ENCODE measurements at places on chromosomes 5 and 9. TPM values are rescaled to one million over a fixed set of nuclear protein-coding genes. Genes with fewer than 3 reads are reported as not detected.
A peak's percentile ranks its signal among the peaks of the same experiment; 100 is the strongest.

SHISAL2B gene
- total RNA-seq, result not detected

GRCh38 chr5:142684508-142685041 lies 1.3 kb downstream of the FGF1 start:
- DNase-seq, result no peak
- H3K4me1 ChIP-seq, result peaks cover 3% of the 10 kb centered on the region
- H3K36me3 ChIP-seq, result no peaks in the 10 kb centered on the region
- H3K27ac ChIP-seq, result peak overlapping the region; percentile 78
- no peaks in the 10 kb centered on the region for H3K27me3 ChIP-seq

- no peaks in the 10 kb centered on the region for H3K36me3 ChIP-seq
- H3K27me3 ChIP-seq, result no peaks in the 10 kb centered on the region
- no peak for DNase-seq
- peaks cover 4% of the 10 kb centered on the region for H3K4me1 ChIP-seq
- H3K4me3 ChIP-seq, result no peak overlapping the region
- H3K27ac ChIP-seq, result no peak overlapping the region
Measured at GRCh38 chr9:93161786-93162562, 22.0 kb upstream of the WNK2 start.

ANKRD34B gene
- total RNA-seq, result not detected

GRCh38 chr9:121561385-121562222 lies 62.0 kb upstream of the GGTA1 start:
- DNase-seq, result no peak
- no peak overlapping the region for H3K27ac ChIP-seq
- H3K36me3 ChIP-seq, result no peaks in the 10 kb centered on the region
- H3K4me1 ChIP-seq, result peaks cover 28% of the 10 kb centered on the region
- H3K4me3 ChIP-seq, result no peak overlapping the region
- no peaks in the 10 kb centered on the region for H3K27me3 ChIP-seq

CTXN3 gene
- not detected for total RNA-seq

CRAT gene
- total RNA-seq, result 110 TPM

- peaks cover 8% of the 10 kb centered on the region for H3K36me3 ChIP-seq
- no peaks in the 10 kb centered on the region for H3K27me3 ChIP-seq
- H3K27ac ChIP-seq, result no peak overlapping the region
- H3K4me1 ChIP-seq, result peaks cover 35% of the 10 kb centered on the region
- DNase-seq, result no peak
Measured at GRCh38 chr9:127931092-127931881, 710 bp upstream of the PIP5KL1 start.

DNA sequence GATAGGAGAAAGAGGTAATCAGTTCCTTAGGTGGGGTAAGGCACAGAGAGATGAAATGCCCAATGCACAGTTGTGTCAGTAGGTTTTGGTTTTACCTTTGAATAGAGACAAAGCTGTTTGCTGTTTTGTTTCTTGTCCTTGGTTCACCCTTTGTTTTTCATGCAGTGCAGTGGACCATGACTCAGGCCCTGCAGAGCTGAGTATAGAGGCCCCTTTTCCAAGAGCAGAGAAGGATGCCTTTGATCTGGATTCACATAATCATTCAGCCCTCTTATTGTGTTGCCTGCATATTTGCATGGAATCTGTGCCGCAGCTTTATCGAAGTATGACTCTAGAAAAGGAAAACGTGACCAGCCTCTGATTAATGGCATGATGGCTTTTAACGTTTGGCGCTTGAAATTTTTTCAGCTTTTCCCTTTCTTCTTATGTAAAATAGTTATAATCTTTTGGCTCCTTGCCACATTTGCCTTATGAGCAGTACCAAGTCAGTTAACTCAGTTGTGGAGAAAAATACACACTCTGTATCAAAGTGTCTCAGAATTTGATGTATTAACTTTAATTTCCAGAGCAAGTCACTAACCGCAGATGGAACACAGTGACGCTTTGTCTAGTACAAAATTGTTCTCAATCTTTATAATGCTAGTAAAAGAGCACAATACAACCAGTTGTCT lies 197.6 kb downstream of the KDM4C start:
- no peak overlapping the region for H3K4me3 ChIP-seq
- H3K27me3 ChIP-seq, result no peaks in the 10 kb centered on the region
- no peak overlapping the region for H3K27ac ChIP-seq
- no peak for DNase-seq

DNA sequence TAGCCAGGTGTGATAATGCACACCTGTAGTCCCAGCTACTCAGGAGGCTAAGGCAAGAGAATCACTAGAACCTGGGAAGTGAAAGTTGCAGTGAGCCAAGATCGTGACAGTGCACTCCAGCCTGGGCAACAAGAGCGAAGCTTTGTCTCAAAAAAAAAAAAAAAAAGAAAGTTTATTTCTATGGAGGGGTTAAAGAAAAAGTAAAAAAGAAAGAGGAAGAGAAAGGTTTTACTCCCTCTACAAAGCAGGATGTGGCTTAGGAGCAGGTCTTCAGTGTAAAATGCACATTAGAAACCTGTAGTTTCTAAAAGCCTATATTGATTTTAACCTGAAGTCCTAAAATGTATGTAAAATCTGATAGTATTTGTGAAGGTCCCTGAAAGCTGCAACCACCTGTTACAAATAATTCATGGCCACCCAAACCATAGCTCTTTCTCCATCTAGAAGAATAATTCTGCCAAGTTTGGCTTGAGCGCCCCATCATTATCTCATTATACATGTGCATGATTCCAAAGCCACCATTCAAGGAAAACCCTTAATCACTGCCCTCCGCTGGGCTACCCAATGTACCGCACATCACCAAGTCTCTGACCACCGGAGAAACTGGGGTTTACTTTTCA lies 3.4 kb downstream of the FNBP1 start:
- H3K4me1 ChIP-seq, result peaks cover 3% of the 10 kb centered on the region
- no peak overlapping the region for H3K4me3 ChIP-seq
- DNase-seq, result no peak
- no peaks in the 10 kb centered on the region for H3K27me3 ChIP-seq
- no peaks in the 10 kb centered on the region for H3K36me3 ChIP-seq
- H3K27ac ChIP-seq, result no peak overlapping the region

DNA sequence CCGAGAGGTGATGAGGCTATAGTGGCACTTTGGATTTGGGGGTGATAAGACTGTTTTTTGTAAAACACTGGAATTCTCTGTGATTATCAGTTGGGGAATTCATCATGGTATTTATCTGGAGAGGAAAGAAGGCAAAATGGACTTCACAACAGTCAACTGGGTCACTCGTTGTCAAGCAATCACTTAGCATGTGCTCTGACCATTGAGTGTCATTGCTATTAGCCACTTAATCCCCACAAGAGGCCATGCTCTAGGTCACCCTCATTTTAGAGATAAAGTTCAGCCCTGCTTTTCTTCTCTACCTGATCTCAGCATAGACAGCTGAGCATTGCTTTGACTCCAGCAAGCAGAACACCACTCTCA lies 160.1 kb upstream of the PITX1 start:
- peaks cover 9% of the 10 kb centered on the region for H3K4me1 ChIP-seq
- no peak overlapping the region for H3K27ac ChIP-seq
- DNase-seq, result no peak
- no peaks in the 10 kb centered on the region for H3K27me3 ChIP-seq
- no peak overlapping the region for H3K4me3 ChIP-seq
